ENCODE measurements at places on chromosomes 1 and 21.

DNA sequence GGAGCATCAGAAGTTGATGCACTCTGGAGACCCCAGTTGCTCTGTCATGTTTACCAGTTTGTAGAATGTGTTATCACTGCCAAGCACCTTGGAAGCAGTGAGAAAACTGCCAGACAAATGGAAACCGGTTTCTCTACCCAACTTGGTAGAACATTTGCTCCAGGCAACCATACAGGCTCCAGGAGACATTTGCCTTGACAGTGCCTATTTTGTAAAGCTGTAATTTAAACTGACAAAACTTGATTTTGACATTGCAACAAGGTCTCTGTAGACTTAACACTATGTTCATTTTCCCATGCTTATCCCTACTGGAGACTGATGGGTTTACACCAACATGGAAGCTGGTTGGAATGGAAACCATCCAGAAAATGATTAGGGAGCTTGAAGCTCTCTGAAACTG lies 97.6 kb downstream of the ROR1 start:
- DNase-seq, result no peak

- no peak for DNase-seq
Observed at GRCh38 chr1:85847356-85847755, 139.1 kb upstream of the ZNHIT6 start.

DNA sequence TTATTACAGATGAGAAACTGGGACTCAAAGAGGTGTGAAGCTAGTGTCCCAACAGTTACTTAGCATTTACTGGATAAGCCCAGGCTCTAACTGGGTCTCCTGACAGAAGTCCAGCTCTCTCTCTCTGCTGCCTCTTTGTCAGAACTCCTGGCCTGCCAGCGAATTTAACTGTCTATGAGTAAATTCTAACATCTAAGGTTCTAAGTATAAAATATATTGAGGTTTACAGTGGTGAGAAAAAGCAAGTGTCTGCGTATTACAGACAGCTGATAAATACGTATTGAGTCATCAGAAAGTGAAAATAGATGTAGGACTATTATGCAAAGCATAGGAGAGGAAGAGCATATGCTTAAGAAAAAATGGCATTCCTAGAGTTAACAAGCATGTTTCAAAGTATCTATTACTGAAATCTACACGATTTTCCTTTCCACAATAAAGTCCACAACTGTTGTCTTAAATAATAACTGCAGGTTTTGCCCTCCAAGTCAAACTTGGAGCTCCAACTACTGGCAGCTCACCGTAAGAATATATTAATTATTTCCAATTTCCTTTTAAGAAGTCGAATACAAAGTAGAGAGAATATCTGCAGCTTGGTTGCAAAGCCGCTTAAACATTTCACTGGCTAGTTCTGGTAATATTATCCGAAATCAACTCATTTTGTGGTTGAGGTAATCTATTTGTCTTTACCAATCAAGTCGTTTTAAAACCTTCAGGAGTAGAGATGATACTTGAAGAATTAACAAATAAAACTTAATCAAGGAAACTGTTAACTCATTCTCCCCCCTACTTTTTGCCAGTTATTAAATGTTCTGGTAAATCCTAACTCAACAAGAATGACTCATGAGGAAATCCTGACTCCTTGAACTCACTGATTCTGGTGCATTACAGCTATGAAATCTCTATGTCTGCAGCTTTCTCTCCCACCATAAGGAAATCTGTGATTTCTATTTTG lies 1.4 kb upstream of the RGS2 start:
- DNase-seq, result no peak

DNA sequence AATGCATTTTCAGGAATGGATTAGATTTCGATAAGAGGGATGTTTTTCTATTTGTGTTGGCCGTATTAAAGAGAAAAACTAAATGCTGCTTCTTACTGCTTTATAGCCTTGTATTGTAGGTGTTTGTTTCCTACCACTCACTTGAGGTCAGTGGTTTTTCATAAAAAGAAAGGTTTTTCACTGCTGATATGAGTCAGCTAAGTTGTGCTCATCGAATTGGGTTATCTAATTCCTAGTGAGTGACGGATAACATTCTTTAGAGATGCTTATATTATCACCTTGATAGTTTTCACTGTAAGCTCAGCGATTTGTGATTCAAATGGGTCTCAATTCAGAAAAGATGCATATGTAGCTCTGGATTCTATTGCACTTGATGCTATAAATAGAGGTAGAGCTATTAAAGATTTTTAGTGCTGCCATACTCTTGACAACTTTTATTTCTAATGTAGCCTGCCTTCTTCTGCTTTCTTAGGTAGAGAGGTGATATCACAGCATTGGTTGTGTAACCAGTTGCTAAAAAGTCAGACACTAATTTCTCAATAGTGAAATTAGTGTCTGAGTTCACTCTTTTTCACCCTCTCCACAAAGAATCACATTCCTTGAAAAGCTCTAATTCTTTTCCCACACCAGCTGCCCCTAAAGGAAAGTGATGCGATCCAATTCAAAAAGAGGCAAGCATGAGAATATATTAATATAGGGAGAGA lies 180.0 kb downstream of the RASAL2 start:
- DNase-seq, result no peak

GRCh38 chr1:112527266-112528010 lies 18.7 kb downstream of the WNT2B start:
- no peak for DNase-seq

- no peak for DNase-seq
Observed at GRCh38 chr21:39927304-39927886, 60.2 kb downstream of the PCP4 start.

- DNase-seq, result no peak
Observed at GRCh38 chr1:94634977-94635416, 93.4 kb upstream of the F3 start.

- DNase-seq, result no peak
Observed at GRCh38 chr1:15749399-15750291, 7.3 kb downstream of the TMEM82 start.

DNA sequence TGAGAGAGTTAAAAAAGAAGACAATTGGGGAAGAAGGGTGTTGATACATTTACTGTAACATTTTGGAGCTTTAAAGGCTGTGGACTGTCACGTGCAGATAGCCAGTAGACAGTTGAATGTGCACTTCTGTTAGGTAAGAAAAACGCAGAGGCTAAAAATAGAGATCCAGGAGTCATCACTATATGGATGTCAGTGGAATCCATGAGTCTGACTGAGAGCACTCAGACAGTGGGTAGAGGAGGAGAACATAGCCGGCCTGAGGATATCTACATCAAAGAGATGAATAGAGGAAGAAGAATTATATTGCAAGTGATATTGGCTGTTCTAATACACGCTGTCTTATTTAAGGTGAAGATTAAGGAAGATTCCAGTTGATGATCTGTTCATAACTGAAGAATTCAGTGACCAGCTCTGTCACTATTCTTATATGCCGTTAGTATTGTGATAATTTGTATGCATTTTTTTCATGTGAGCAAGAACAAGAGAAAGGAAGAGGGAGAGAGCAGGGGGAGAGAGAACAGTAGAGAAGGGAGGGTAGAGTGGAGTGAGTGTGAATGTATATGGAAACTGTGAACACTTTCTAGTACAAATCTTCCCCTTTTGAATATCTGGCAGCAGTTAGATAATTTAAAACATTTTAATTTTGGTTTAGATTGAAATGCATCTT lies 344.8 kb downstream of the CHRM3 start:
- DNase-seq, result no peak

- DNase-seq, result no peak
Observed at GRCh38 chr1:197598935-197599334, 176.3 kb downstream of the DENND1B start.

DNA sequence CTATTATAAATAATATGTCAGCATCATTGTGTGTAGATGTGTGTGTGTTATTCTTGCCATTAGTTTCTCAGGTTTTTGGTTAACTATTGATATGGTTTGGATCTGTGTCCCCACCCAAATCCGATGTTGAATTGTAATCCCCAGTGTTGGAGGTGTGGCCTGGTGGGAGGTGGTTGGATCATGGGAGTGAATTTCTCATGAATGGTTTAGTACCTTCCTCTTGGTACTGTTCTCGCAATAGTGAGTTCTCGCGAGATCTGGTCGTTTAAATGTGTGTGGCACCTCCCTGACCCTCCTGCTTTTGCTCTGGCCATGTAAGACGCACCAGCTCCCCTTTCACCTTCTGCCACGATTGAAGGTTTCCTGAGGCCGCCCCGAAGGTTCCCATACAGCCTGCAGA lies 9.6 kb upstream of the POFUT2 start:
- DNase-seq, result no peak

- no peak for DNase-seq
Observed at GRCh38 chr1:13865851-13866250, 165.9 kb downstream of the PRDM2 start.

- no peak for DNase-seq
Observed at GRCh38 chr1:243408479-243408878, 152.6 kb downstream of the SDCCAG8 start.

- DNase-seq, result no peak
Observed at GRCh38 chr1:228882771-228883450, 147.6 kb downstream of the RHOU start.

GRCh38 chr21:31011412-31011811 lies 26.9 kb downstream of the KRTAP19-8 start:
- no peak for DNase-seq

DNA sequence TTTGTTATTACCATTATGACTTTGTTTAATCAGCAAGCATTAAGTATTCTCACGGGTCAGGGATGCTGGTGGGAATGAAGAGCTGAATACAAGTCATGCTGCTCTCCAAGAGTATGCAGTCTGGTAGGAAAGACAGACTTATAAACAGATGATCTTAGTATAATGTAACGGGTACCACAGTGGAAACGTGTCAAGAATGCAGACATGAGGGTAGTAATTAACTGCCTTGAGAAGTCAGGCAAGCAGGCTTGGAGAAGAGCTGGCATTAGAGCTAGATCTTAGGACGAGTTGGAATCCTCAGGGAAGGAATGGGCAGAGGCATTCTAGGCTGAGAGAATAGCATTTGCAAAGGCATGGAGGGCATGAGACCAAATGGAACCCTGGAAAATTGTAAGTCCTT lies 19.7 kb downstream of the FAM76A start:
- DNase-seq, result no peak

GRCh38 chr1:231844986-231845502 lies 218.5 kb downstream of the DISC1 start:
- DNase-seq, result no peak

DNA sequence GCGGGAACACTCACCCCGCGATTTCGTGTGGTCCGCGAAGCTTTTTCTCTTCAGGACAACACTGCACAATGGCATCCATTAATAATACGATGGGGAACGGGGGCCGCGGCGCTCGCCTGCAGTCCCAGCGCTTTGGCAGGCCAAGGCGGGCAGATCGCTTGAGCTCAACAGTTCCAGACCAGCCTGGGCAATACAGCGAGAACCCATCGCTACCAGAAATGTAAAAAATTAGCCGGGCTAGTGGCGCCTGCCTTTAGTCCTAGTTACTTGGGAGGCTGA lies 17.7 kb downstream of the OR2C3 start:
- DNase-seq, result no peak

- DNase-seq, result no peak
Observed at GRCh38 chr1:161159913-161160243, 578 bp downstream of the USP21 start.

DNA sequence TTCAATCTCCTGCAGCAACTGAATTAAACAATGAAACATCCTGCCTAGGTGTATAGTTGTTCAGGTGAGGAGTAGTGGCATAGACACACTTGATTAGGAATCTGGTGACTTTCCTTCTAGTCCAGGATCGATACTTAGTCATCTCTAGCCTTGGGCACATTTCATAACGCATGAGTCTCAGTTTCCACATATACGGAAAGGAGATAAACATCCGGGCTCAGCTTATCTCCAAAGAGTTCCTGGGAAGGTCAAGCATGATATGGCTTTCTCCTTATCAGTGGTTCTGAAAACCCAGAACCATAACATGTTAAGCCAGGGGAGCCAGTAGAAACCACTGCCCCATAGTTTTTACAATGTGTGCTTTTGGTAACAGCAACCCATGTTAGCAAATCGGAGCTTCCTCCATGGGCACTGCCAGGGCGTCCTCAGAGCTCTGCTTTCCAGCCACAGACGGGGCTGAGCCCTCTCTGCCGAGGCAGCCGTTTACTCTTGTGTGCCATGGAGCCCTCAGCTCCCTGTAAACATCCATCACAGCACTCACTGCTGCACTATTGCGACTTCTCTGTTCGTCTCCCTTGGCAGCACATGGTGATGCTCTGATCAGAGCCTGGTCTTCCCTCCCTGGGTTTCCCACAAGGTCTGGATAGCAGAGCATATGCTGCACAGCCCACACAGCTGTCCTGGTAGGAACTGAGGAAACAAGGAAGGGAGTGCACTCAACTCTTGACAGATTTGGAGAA lies 34.6 kb downstream of the RUNX1 start:
- no peak for DNase-seq

- peak; percentile 5 for DNase-seq
Observed at GRCh38 chr1:79617777-79618176, 611.2 kb upstream of the ADGRL4 start.

All from iPS-NIHi11 (cell line).